Kidney epithelial cell (primary cell): ENCODE measurements at places on chromosomes 16 and 17. TPM values are rescaled to one million over a fixed set of nuclear protein-coding genes. Genes with fewer than 3 reads are reported as not detected.
A peak's percentile ranks its signal among the peaks of the same experiment; 100 is the strongest.

MATCAP1 gene
- total RNA-seq = 10.8 and 16.0 TPM in 2 replicates

EVPLL gene
- 1.1 TPM in 1 of 2 replicates, not detected in the other for total RNA-seq

METTL26 gene
- total RNA-seq = 170 and 203 TPM in 2 replicates

- DNase-seq = no peak
These were observed 354 bp upstream of the ESRP2 start for GRCh38 chr16:68236137-68236825.

- DNase-seq = no peak
These were observed 18.9 kb downstream of the TMEM94 start for GRCh38 chr17:75475144-75475835.

GRCh38 chr16:47463771-47464624 lies 2.9 kb downstream of the PHKB start:
- DNase-seq = no peak

NOG gene
- total RNA-seq = 32.8 and 34.6 TPM in 2 replicates

DNA sequence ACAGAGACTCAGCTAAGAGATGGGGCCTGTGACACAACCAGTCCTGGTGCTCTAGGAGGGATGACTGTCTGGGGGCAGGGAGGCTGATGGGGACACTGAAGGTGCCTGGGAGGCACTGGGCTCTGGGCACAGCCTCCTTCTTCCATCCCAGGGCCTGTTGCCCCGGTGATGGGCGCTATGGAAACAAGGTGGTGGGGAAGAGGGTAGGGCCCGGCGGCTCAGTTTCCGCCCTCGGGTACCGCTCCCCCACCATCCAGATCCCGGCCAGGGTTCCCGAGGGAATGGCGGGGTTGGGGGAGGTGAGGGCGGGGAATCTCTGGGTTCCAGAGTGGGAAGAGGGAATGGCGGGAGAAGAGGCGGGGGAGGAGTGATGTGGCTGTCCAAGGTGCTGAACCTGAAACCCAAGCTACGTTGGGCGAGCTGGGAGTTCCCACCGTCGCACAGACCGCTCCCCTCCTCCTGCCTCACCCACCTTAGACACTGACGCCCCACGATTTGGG lies 981 bp downstream of the KCNH4 start:
- DNase-seq = no peak

DNA sequence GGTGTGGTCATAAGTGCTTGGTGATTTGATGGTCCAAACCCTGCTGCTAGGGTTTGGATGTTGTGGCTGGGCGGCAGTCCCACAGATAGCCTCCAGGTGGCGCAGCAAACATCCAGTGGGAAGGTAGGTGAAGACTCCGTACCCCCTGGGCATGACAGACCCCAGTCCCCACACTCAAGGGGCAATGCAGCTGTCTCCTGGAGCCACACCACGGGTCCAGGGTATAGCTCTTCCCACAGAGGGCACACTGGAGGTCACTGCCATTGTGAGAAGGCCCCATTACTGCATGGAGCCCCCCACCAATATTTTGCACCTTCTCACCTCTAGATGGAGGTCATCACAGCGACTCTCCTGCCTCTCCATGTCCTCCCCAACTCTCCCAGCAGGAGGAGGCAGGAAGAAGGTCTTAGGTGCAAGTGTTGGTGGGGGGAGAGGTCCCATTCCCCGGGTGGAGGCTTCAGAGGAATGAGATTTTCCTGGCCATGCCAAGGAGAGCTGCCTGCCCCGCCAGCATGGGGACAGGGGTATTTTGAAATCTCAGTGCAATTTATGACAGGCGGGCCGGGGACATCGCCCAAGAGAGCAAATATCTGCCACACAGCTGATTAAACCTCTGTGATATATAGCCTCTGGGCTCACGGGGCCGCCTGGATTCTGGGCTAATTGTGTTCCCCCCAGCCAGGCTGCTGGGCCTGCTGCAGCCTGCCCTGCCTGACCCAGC lies 17.1 kb upstream of the C17orf113 start:
- no peak for DNase-seq

- peak; percentile 52 for DNase-seq
These were observed 66.8 kb downstream of the CMIP start for GRCh38 chr16:81511371-81511770.

AATK gene
- 0.33 and 0.55 TPM in 2 replicates for total RNA-seq

- no peak for DNase-seq
These were observed 23.8 kb upstream of the TMEM101 start for GRCh38 chr17:44038604-44039011.

- DNase-seq = no peak
These were observed 100.5 kb downstream of the PLCG2 start for GRCh38 chr16:81879625-81880024.

KRTAP3-1 gene
- not detected in 2 replicates for total RNA-seq

DNA sequence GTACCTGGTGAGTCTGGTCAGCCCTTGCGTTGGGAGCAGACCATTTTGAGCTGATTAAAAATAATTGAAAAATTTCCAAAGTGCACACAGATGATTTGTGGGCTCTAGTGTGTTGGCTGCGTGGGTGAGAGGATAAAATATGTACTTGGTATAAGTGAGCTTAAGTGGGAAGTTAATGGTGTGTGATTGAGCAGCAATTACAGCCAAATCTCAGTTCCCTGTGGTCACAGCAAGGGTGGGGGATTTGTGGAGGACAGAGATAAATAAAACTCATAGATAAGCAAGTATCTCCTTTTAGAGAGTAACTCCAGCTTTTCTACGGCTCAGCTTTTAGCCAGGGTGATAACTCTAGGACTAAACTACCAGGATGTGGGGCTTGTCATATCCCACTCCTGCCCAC lies 390.4 kb downstream of the UTP18 start:
- DNase-seq = no peak

DNA sequence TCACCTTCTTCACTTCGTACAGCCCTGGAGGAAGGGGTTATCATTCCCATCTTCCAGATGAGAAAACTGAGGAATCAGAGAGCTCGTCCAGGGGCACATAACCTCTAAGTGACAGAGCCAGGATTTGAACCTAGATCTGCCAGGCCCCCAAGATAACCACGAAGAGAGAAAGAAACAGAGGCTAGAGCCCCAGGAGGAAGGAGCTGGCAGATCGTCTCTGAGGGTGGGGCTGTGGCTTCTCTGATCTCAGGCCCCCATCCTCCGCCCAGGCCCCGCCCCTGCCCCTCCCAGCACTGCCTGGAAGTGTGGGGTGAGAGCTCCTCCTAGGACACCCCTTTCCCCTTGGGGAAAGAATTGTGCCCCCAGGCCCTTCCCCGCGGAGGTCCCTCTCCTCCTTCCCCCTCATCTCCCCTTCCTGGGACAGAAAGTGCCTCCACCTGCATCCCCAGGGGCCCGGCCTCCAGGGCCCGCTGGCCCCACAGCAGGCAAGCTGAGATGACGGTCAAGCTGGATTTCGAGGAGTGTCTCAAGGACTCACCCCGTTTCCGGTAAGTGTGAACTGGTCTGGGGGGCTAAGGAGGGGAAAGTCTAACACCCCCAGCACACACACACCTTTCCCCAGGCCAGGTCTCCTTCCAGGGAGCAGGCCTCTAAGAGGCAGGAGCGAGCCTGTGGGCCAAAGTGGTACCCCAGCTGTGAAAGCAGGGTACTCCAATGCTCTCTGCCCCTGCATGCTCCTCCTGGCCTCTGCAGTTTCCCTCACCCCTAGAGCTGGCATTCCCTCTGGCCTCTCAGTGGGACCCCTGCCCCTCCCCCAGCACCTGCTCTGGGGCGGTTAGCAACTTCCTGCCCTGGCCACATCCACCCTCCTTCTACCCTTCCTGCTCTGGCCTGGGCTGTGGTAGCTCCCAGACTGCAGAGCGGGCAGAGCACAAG lies at the start of gene ACAP1:
TSS of gene ACAP1 (plus strand) at position 290 of the 936 bp plus-strand sequence. CDS start at position 496, 206 bp downstream.
- DNase-seq = no peak

- DNase-seq = no peak
These were observed 8.4 kb upstream of the CLDN9 start for GRCh38 chr16:3004319-3004718.

- DNase-seq = no peak
These were observed 124.7 kb upstream of the PLCG2 start for GRCh38 chr16:81654346-81654745.

NLRC3 gene
- total RNA-seq = 0.04 TPM in 1 of 2 replicates, not detected in the other

DNA sequence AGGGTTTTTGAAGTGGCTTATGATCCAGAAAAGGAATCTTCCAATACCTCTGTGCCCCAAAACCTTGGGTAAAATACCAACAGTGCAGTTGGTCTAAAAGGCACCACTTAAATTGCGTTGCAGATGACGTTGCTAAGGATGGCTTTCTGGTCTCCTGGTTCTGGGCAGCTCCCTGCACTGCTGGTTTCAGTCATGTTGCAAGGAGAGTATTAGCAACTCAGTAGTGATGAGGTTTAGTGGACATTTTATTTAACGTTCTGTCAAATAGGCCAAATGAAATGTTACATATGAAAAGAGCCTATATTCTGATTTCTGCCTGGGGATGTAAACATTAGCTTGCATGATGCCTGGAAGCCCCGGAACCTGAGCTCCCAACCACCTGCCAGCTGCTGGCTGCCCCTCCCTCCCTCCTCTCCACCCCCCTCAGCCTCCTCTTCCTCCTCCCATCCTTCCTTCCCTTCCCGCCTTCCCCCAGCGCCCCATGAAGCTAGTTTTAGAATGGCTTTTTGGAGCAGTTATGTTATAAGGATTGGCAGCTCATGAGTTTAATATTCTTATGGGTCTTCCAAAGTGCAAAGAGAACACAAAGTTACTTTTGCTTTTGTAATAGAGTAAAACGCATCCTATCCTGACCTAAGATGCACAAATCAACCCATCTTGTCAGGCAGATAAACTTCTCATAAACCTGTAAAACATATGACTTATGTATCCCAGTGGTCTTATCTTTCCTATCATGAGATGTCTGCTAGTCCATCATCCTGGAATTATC lies 20.7 kb downstream of the CD7 start:
- no peak for DNase-seq

TRPV2 gene
- 2.6 and 3.8 TPM in 2 replicates for total RNA-seq

CHD9NB gene
- total RNA-seq = 0.62 and 1.0 TPM in 2 replicates

GRCh38 chr16:79278506-79278905 lies 322.0 kb downstream of the MAF start:
- DNase-seq = no peak

GRCh38 chr17:1753767-1754429 lies 8.0 kb upstream of the SERPINF1 start:
- DNase-seq = no peak

PYY gene
- 0.48 TPM in 1 of 2 replicates, not detected in the other for total RNA-seq

DNA sequence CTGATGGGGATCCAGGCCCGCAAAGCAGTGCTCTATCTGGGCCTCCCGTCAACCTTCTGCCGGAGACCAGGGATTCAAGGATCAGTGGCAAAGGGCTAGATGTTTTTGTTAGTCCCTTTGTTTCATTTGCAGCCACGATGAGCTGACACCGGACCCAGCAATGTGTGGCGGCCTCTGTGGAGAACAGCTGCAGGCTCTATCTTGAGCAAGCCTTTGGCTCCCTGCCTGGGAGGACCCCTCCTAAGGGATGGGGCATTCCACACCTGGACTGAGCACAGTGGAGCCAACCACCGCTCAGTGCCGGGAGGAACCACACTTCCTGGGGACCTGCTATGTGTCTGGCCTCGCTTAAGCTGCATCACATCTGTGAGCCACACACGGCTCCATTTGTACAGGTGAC lies 215.8 kb downstream of the RBFOX3 start:
- no peak for DNase-seq

DNA sequence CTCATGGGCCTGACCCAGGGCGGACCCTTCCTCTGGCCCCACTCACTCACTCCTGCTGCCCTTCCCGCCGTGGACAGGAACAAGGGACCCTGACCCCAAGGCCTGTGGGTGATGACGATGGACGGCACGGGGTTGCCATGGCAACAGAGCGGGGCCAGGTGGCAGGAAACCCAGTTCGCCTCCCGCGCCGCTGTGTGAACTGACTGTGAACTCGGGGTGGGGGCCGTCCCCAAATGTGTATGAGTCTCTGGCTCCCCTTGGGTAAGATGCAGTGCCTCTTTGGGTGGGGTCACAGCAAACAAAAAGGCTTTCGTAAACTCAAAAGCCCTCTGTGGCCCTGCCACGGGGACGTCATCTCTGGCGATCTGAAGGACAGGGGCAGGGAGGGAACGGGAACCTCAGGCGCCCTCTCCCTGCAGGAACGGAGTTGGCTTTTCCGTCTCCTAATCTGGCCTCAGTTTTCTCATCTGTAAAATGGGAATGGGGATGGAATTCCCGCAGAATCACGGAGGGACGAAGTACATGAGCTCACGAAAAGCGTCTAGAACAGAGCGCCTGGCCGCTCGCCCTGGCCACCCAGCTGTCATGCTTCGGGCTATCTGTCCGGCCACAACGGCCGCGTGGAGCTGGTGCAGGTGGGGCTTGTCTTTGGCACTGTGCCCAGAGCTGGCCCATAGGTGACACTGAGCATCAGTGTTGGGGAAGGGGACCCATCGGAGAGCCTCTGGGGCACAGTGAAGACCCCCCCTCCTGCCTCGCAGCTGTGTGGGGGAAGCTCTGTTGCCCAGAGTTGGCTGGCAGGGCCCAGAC lies 44.9 kb upstream of the PABPN1L start:
- no peak for DNase-seq

- DNase-seq = no peak
These were observed 19.9 kb upstream of the ATP2C2 start for GRCh38 chr16:84348386-84348888.

MAPK7 gene
- total RNA-seq = 23.6 and 30.8 TPM in 2 replicates

DNA sequence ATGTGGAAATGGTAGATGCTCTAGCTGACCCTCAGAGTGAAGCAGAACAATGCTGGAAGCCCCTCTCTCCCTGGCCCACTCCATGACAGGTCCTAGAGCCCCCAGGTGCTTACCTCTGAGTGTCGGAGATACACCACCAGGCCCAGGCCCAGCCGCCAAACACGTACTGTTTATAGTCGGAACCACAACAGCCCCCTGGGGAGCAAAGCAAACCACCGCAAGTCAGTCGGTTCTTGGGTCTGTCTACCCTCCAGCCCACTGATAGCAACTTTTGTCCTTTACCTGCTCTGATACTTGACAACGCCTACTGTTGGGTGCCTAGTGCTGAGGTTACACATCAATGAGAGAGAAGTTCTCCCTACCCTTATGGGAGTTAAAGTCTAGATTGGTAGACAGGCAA lies 8.7 kb downstream of the FLOT2 start:
- DNase-seq = no peak

DNA sequence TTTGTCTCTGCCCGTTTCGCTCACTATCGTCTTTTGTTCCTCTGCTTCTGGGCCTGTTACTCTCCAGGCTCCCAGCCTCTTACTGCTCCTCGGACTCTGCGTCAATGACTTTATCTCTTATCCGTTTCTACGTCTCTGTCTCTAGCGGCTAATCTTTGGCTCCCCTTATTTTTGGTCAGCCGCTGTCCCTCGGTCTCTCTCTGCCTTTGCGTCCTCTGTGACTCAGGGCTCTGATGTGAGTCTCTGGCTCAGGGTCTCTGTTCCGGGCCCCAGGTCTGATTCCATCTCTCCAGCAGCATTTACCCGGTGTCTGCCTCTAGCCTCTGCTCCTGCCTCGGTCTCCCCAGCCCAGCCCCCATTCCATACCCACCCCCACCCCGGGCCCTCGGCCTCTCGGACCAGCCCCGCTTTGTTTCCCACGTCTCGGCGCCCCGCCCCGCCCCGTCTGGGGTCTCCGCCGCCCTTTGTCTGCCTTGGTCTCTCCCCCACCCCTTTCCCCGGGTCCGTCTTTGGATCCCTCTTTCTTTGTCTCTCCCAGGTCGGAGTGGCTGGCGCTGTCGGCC lies 547 bp upstream of the ZNF48 start:
- DNase-seq = no peak

- no peak for DNase-seq
These were observed 23.5 kb downstream of the TBX4 start for GRCh38 chr17:61475726-61476125.
